ENCODE measurements at places on chromosomes 3 and 15.
A peak's percentile ranks its signal among the peaks of the same experiment; 100 is the strongest.

DNA sequence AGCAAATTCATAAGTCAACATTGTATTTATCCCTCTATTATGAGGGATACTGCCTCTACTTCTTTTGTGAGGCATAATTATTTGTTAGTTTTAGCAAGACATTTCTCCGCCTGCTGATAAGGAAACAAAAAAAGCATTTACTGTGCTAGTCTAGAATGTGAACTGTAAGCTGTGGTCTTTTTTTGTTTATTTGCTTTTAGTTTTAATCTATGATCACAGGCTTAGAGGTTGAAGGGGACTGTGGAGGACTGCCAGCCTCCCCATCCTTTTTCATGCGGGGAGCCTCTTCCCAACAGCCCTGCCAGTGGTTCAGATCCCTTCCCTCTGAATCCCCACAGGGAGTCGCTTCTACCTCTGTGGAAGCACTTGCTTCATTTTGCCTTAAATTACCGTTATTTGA is 331.0 kb upstream of the ROPN1 start:
- no peak for DNase-seq

- no peak for DNase-seq
These were observed 73.4 kb upstream of the ANKRD34C start for GRCh38 chr15:79209116-79209515.

DNA sequence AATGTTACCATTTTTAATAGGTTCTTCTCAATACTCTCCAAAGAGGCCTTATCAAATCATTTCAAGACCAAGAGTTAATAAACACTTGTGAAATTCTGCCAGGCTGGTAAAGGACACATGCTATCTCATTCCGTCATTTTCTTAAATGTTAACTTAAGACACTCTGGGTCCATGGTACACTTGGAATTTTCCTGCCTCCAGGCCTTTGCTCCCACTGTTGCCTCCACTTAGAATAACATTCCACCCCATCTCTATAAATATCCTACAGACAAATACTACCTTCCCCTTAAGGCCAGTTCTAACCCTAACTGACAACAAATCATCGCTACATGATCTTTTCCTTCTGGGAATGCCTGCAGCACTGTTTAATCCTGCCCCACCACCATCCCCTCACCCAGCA is 24.1 kb downstream of the MAGI1 start:
- DNase-seq: no peak

- no peak for DNase-seq
These were observed 34.6 kb downstream of the GNB4 start for GRCh38 chr3:179416681-179417080.

DNA sequence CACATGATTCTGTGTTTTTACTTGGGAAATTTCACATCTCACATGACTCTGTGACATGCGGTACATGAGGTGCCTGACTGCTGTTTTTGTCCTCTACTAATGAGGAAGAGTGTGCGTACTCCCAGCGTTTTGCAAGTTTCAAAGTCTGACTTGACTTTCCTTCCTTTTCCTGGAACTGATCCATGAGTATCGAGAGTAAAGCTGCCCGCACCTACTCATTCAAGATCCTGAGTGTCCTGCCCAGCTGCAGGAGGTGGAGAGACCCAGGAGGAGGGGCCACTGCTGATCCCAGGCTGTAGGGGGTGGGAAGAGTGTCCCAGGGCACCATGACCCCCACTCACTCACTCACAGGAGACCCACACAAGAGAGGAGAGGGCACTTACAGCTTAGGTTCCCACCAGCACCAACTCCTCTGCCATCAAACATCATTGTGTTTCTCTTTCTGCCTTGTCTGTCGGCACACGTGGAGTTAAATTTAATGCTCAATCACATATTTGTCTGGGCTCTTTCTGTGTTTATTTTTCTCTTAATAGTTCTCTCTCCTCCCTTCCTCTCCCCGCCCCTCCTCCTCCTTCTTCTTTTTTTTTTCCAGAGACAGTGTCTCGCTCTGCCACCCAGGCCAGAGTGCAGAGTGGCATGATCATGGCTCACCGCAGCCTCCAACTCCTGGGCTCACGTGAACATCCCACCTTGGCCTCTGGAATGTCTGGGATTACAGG is 1.4 kb downstream of the CCR5AS start:
- DNase-seq: no peak

DNA sequence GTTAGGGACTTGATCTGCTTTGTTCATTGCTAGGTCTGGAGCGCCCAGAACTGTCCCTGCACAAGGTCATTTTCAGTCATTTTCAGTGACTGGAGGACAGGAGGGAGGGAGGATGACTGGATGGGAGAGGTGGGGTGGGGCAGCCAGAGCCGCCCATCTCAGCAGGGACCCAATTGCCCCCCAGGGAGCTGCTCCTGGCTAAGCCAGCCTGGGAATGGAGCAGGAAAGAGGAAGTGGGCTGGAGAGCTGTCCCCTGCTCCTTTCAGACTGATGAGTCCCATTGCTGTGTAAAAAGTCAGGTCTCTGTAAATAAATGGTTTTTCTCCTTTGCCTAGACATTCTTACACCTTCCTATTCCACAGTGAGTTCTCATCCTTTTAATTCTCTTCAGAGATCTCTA is 98.4 kb upstream of the RAD18 start:
- no peak for DNase-seq

DNA sequence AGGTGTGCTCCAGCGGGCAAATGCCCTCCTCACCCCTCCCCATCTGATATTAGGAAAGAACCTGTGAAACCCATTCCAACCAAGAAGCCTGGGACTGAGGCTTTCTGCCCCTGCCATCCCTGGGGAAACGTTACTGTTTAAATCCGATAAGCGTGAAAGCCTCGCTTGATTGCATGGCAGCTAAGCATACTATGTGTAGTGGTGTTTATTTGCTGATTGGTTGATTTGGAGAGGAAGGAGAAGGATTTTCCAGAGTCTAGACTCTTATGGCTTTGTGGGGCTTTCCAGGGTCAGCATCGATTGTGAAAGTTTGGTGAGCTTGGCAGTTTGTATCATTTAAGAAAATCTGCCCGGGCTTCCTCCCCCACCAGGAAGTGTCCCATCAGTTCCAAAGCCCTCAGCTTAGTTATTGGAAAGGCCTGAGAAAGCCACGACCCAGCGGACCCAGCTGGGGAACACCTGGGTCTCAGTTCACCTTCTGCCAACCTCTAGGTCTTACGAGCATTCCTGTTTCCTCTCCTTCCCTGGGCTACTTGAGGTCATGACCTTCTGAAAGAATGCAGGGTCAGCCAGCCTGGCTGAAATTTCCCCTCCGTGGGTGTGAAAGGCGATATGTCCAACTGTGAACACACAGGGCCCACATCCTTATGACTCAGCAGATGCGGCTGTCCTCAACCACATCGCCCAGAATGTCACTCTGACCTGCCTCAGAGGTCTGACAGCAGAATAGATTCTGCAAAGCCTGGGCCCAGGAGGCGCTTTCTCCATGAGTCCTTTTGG is 62.8 kb upstream of the HERC1 start:
- peak; percentile 24 for DNase-seq

DNA sequence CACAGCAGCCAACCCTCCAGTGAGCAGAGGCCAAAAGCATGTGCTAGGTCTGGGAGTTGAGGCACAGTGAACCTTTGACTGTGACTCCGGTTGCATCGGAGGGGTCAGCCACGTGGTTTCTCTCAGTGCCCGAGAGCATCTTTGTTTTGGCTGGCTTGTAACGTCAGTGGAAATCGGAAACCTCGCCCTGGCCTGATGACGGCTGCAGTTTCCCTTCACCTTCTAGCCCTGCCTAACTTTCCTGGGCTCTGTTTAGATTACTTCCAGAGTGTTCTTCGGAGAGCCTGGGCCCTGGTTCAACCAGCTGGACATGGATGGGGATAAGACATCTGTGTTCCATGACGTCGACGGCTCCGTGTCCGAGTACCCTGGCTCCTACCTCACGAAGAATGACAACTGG is 56.6 kb downstream of the MESD start:
- DNase-seq: no peak

All from CD4-positive, alpha-beta T cell treated with Interleukin-2 at 100 ng/mL for 4 hours (primary cell).